Aorta (tissue), 5 donors: ENCODE measurements at places on chromosomes 2 and 18. TPM values are rescaled to one million over a fixed set of nuclear protein-coding genes. Genes with fewer than 3 reads are reported as not detected.

ST8SIA5 gene
- 0.42 TPM for total RNA-seq

TCF23 gene
- 0.39 TPM for total RNA-seq

DNA sequence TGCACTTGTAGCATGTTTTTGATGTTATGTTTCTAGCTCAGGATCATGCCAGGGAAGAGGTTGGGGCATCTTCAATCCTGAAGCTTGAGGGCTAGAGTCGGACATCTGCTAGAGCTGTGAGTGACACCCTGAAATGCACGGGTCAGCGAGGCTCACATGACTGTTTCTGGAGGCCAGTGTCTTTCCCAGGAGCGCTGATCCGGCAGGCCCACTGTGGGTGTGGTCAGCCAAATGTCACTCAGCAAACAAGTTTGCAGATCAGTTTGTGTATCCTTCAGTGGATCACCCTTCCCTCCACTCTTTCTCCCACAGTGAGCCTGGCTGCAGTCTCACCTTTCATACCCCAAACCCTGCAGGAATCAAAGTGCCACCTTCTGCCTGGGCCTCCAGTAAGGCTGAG is 23.0 kb upstream of the ARHGEF4 start:
- H3K36me3 ChIP-seq = no peaks in the 10 kb centered on the region
- DNase-seq = no peak
- H3K27ac ChIP-seq = no peak overlapping the region
- no peaks in the 10 kb centered on the region for H3K4me1 ChIP-seq
- no peak overlapping the region for H3K4me3 ChIP-seq

DNA sequence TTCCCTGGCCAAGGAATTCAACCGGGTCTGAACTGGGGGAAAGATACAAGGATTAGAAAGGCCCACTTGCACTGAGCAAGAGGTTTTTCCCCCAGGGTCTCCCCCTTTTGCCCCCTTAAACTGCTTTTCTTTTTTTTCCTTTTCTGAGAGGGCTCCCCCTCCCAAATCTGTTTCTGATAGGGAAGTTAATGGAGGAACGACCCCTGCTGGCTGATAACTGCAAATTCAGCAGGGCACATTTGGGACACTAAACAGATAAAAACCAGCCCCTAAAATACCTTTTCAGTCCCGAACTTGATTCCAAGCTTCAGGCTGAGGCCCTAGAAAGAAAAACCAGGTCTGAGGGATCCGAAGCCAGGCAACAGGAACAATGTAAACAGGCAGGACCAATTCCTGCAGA is 1012.4 kb upstream of the CRIM1 start:
- H3K4me3 ChIP-seq = no peak overlapping the region
- H3K36me3 ChIP-seq = no peaks in the 10 kb centered on the region
- no peak overlapping the region for H3K27ac ChIP-seq
- no peaks in the 10 kb centered on the region for H3K27me3 ChIP-seq

- no peaks in the 10 kb centered on the region for H3K4me1 ChIP-seq
- H3K27ac ChIP-seq = no peak overlapping the region
- no peak overlapping the region for H3K4me3 ChIP-seq
- H3K36me3 ChIP-seq = no peaks in the 10 kb centered on the region
- H3K27me3 ChIP-seq = no peaks in the 10 kb centered on the region
These were observed 10.7 kb downstream of the KCNF1 start for GRCh38 chr2:10922307-10923007.

- no peaks in the 10 kb centered on the region for H3K4me1 ChIP-seq
- H3K27ac ChIP-seq = peak overlapping the region; percentile 45
- no peak for DNase-seq
- H3K27me3 ChIP-seq = no peaks in the 10 kb centered on the region
These were observed 1.9 kb downstream of the TCF7L1 start for GRCh38 chr2:85134896-85135659.

GRCh38 chr18:57437402-57437765 is 2.2 kb downstream of the ONECUT2 start:
- H3K4me1 ChIP-seq = no peaks in the 10 kb centered on the region
- no peak for DNase-seq
- no peaks in the 10 kb centered on the region for H3K36me3 ChIP-seq
- H3K27me3 ChIP-seq = peaks cover 6% of the 10 kb centered on the region
- no peak overlapping the region for H3K27ac ChIP-seq

DNA sequence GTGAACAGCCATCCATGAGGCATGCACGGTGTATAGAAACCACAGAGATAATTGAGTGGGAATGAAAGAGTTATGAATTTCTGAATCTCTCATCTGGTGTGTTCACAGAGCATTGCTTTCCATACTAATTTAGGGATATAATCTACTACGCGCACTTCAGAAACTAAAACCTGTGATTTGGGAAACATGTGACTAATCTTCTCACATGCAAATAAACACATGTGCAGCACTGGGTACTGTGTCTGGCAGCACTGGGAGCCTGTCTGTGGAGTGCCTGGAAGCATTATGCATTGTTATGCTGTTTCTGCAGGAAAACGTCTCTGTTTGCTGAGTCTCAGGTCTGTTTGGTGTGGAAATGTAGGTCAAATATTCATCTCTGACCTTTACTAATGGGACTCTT is 287.3 kb downstream of the CMPK2 start:
- no peak for DNase-seq
- H3K36me3 ChIP-seq = no peaks in the 10 kb centered on the region
- no peak overlapping the region for H3K27ac ChIP-seq
- H3K4me1 ChIP-seq = no peaks in the 10 kb centered on the region
- no peaks in the 10 kb centered on the region for H3K27me3 ChIP-seq
- H3K4me3 ChIP-seq = no peak overlapping the region

CCDC85A gene
- total RNA-seq = 5.6 TPM

PLGLB1 gene
- 9.0 TPM for total RNA-seq

GPAT2 gene
- total RNA-seq = 4.8 TPM

DNA sequence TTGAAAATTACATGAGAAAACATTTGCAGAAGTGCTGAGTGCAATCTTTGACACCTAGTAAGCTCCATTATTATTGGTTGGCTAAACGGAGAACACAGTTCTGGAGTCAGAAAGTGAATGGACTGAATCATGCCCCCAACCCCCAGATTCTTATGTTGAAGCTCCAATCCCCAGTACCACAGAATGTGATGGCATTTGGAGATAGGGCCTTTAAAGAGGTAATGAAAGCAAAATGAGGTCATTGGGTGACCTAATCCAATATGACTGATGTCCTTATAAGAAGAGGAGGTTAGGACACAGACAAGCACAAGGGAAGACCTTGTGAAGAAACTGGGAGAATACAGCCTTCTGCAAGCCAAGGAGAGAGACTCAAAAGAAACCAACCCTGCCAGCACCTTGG is 200.9 kb upstream of the EPAS1 start:
- no peak for DNase-seq
- no peaks in the 10 kb centered on the region for H3K36me3 ChIP-seq
- no peak overlapping the region for H3K27ac ChIP-seq
- no peak overlapping the region for H3K4me3 ChIP-seq
- no peaks in the 10 kb centered on the region for H3K27me3 ChIP-seq
- no peaks in the 10 kb centered on the region for H3K4me1 ChIP-seq

GRCh38 chr18:25345081-25345866 is 6.7 kb downstream of the ZNF521 start:
- no peak overlapping the region for H3K4me3 ChIP-seq
- no peaks in the 10 kb centered on the region for H3K36me3 ChIP-seq
- no peak for DNase-seq
- H3K27ac ChIP-seq = no peak overlapping the region

RAD51AP2 gene
- not detected for total RNA-seq

- peaks cover 8% of the 10 kb centered on the region for H3K36me3 ChIP-seq
- H3K4me1 ChIP-seq = no peaks in the 10 kb centered on the region
- no peak overlapping the region for H3K4me3 ChIP-seq
These were observed 21.8 kb downstream of the CFLAR start for GRCh38 chr2:201137505-201138400.

- DNase-seq = no peak
- no peaks in the 10 kb centered on the region for H3K36me3 ChIP-seq
- no peak overlapping the region for H3K4me3 ChIP-seq
- H3K27me3 ChIP-seq = peaks cover 2% of the 10 kb centered on the region
- no peak overlapping the region for H3K27ac ChIP-seq
These were observed 189.3 kb upstream of the STK17B start for GRCh38 chr2:196360650-196361049.

GRCh38 chr18:8895341-8895740 is 190.0 kb downstream of the MTCL1 start:
- no peaks in the 10 kb centered on the region for H3K36me3 ChIP-seq
- H3K4me3 ChIP-seq = no peak overlapping the region
- DNase-seq = no peak
- H3K27ac ChIP-seq = no peak overlapping the region

GAL3ST2 gene
- not detected for total RNA-seq

DNA sequence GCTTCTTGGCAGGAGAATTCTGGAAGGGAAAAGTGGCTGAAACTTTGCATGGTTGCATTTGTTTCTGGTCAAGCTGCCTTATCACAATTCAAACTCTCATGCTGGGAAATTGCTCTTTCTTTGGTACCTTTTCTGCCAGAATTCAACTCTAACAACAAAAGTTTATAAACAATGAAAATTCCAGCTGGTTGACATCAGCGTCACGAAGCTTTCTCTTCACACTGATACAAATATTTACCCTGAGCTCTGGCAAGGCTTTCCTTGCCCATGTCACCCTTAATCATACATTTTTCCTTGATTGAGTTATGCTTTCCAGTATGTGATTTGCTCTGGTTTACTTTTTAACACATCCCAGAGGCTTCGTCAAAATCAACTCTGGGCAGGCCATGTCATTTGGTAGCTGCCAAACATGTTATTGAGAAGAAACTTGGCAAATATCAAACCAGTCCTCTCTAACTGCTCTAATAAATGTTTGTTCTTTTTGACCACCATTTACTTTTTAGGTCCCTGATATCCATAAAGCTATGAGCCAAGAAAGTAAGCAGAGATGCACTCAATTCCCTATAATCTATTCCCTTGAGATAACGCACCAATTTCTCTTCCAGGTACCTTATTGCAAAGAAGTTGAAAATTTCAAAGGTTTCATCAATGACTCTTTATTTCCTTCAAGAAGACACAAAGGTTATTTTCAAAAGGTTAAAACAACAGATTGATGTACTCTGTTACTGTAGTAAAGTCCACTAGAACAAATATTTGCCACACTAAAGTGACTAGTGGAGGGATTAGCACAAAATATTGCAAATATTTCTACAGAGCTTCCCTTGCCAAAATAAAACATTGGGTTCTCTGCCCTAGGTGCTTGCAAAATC is 1241.1 kb upstream of the ZEB2 start:
- no peak for DNase-seq
- H3K4me1 ChIP-seq = no peaks in the 10 kb centered on the region
- no peaks in the 10 kb centered on the region for H3K27me3 ChIP-seq
- no peak overlapping the region for H3K4me3 ChIP-seq

ALK gene
- total RNA-seq = 0.13 TPM

- no peaks in the 10 kb centered on the region for H3K36me3 ChIP-seq
- no peaks in the 10 kb centered on the region for H3K27me3 ChIP-seq
- no peak for DNase-seq
- H3K4me3 ChIP-seq = no peak overlapping the region
These were observed 23.5 kb downstream of the WNT10A start for GRCh38 chr2:218904176-218904575.

IL37 gene
- not detected for total RNA-seq

GRCh38 chr2:208112969-208113368 is 11.4 kb downstream of the CRYGD start:
- H3K4me3 ChIP-seq = no peak overlapping the region
- no peaks in the 10 kb centered on the region for H3K27me3 ChIP-seq
- no peak for DNase-seq

DSG4 gene
- not detected for total RNA-seq
